Sciatic nerve (tissue), 2 donors: ENCODE measurements at places on chromosomes 2 and 18. TPM values are rescaled to one million over a fixed set of nuclear protein-coding genes. Genes with fewer than 3 reads are reported as not detected.
A peak's percentile ranks its signal among the peaks of the same experiment; 100 is the strongest.

DNA sequence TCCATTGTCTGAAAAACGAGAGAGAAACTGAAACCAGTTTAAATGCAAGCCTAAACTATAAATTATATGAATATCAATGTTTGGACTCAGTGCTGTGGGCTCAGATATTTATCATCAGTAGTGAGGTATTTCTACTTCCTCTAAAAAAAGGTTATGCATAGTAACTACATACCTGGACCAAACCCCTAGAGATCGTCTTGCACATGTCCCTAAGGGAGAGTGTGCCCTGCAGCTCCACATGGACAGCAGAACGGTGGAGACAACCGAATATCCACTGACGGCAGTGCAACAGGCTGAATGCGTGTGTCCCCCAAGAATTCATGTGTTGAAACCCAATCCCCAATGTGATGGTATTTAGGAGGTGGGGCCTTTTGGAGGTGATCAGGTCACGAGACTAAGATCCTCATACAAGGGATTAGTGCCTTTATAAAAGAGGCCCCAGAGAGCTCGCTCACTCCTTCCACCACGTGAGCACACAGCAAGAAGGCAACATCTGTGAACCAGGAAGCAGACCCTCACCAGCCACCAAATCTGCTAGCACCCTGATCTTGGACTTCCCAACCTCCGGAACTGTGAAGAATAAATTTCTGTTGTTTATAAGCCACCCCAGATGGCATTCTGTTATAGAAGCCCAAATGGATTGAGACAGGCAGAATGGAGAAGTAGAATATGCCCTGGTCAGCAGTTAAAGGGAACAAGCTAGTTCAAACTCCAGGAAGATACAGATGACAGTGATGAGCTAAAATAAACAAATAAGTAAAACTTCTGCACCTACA, 208.4 kb downstream of the ANAPC1 start:
- no peak for DNase-seq

DNA sequence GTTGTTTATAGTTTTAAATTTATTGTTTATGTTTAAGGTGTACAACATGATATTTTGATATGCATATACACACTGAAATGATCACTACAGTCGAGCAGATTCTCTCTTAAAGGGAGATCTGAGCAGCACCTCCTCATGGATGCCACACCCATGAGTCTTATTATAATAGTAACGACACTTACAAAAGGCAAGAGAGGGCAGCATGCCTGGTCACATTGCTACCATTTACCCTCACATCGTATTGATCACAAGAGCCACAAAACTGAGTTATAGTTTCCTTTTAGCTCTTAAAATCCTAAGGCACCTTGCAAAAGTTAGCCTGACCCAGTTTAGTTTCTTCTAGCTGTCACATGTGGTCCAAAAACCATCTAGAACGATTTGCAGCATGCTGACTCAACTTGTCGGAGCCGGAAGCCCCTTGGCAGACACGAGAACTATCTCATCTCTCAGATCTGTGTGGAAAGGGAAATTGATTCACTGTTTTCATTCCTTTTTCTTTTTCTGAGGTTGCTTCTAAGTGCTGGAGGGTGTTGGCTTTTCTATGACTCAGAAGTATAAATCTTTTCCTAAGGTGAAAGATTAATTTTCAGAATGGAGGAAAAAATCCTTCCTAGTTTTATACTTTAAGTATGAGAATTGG, 85.3 kb downstream of the CDC42EP3 start:
- DNase-seq = peak; percentile 71

DNA sequence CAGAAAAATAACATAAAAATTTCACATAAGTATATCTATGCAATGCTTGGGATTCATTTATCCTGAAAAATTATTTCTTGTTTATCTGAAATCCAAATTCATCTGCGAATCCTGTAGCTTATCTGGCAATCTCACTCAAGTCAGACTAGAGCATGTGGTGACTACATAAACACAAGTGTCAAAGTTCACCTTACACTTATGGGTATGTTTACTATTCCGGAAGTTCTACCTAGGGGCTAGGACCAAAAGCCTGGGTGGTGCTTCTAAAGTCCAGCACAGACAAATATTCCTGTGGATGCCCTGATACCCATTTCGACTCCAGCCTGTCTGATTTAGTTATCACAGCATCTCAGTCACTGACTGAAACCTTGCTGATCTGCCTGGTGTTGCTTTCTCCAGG, 364.0 kb downstream of the METTL4 start:
- no peak for DNase-seq

DNA sequence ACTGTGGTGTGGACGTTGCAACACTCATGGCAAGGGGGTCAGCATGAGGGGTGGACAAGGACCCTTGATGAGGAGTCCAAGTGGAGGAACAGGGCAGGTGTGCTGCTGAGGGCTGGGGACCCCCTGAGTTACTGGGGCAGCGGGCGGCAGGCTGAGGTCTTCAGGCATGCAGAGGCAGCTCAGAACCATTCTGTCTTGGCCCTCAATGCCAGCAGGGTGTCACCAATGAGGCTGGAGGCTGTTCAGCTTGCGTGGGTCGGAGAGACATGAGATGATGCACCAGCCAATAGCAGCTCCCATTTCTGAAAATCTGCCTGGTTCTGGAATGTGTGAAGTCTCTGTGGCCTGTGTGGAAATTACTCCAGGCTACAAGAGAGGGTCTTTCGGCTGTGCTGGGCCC, 105.4 kb downstream of the INHBB start:
- no peak for DNase-seq

DNA sequence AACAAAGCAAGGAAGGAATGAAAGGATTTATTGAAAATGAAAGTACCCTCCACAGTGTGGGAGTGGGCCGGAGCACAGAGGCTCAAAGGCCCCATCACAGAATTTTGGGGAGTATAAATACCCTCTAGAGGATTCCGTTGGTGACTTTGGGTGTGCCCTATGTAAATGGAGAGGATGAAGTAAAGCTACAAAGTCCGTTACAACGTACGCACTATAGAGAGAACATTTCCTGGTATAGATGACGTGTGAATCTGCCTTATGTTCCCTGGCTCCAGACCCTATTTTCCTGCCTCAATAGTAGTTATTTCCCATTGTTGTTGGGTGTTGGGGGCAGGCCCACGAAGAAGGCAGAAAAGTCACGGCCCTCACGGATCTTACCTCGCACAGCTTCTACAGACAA, 65.3 kb downstream of the GALR1 start:
- no peak for DNase-seq

DNA sequence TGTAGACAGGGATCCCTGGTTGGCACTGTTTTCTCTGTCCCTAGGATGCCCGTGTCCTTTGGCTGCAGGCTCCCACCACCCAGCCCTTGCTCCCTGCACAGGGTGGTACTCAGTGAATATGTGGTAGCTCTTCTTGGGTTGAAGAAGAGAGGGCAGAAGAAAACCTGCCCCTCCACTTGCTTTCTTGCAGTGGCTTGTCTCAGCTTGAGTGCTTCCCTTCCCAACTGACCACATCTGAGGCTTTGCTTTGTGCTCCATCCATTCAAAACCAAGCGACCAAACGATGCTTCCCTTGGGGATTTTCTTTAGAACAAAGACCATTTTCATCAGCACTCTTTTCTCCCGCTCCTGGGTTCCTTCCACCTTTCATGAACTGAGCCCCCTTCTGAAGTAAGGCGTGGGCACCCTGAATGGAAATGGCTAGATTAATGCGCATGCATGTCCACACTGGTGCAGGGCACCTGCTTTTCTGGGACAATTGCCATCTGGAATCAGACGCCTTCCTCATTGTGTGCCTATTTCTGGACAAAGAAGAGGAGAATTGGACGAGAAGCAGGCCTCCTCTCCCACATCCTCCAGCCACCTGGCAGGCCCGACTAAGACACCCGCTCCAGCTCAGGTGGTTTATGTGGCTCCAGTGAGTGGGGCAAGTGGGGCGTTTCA, 59.1 kb downstream of the ARL4C start:
- no peak for DNase-seq

- DNase-seq = no peak
Measured at GRCh38 chr18:63617049-63617914, 26.8 kb downstream of the SERPINB4 start.

GRCh38 chr2:175366815-175367214, 185.3 kb upstream of the ATP5MC3 start:
- DNase-seq = no peak

DNA sequence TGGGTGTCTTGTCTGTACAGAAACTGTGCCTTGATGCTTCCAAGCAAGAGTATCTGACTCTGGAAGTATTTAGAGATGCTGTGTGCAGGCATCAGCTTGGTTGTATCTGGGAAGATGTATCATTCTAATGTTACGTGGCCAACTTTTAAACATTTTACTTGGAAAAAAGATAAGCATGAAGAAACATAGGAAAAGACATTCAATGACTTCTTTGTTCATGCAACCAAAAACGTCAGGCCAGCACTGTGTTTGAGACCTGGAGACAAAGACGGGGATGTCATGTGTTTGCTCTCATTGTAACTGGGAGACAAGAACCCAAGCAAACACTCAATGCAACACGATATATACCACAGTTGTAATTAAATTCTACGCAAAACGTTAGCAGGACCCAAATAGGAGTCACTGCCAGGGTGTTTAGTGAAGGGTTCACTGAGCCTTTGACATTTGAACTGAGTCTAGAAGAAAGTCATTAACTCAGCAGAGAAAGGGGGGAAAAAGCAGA, 8.9 kb upstream of the SESTD1 start:
- DNase-seq = no peak

The LBX2 gene
- 0.53 TPM for total RNA-seq

The ESPNL gene
- not detected for total RNA-seq

The OR6B2 gene
- total RNA-seq = 5.1 TPM

The TTC32 gene
- 18.8 TPM for total RNA-seq

The RAB6C gene
- 0.13 TPM for total RNA-seq

The C2orf15 gene
- total RNA-seq = not detected
